ENCODE measurements at places on chromosomes 7 and 10.

GRCh38 chr7:115971506-115971905 lies 59.1 kb downstream of the TFEC start:
- no peak for DNase-seq

GRCh38 chr10:66228887-66229286 lies 696.9 kb upstream of the LRRTM3 start:
- DNase-seq, result no peak

- DNase-seq, result no peak
Observed at GRCh38 chr7:116876664-116877442, 14.5 kb downstream of the CAPZA2 start.

GRCh38 chr10:63300801-63301200 lies 165.0 kb downstream of the JMJD1C start:
- no peak for DNase-seq

DNA sequence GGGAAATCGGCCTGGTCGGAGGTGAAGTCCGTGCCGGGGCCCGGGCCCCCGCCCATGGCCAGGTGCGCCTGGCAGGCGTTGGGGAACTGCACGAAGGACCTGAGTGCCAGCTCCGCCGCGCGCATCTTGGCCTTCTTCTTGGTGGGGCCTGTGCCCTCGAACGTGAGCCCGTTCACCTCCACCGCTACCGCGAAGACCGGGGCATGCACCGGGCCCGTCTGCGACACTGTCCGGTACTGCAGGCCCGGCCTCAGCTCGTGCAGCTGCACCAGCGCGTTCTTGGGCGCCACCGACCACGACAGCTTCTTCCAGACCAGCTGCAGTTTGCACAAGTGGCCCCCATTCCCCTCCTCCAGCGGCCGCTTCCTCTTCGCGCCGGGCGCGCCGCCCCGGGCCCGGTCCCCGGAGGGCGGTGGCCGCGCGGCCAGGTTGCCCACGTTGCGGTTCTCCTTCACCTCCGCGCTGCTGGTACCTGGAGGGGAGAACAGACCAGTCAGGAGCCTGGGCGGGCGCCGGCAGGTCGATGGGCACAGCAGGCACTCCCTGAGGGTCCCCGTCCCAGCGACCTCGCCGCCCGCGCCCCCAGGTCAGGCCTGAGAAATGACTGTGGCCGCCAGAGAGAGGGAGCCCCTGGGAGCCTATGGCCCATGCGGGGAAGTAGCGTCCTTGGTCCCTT lies 307.4 kb downstream of the WDR37 start:
- no peak for DNase-seq
